Natural killer cell treated with Interleukin-12 subunit alpha and Interleukin-12 subunit beta and Interleukin-15 and Interleukin-18, amount 100 ng/mL, for 72 hours (primary cell): ENCODE measurements at places on chromosomes 5 and 9. TPM values are rescaled to one million over a fixed set of nuclear protein-coding genes. Genes with fewer than 3 reads are reported as not detected.

DNA sequence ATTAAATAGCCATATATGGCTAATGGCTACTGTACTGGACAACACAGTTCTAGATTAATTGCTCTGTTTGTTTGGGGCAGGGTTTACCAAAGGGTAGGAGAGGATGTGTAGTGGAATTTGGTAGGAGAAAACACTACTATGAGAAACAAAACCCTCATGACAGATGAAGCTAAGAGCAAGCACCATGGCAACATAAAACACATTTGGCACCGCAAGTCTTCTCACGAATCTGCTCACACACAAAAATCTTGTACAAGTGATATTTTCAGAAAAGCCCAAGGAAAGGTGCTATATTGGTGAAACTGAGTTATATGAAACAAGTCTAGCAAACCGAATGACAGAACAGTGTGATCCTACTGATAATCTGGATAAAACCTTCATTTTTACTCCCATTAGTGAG, 38.5 kb downstream of the CSF2 start:
- no peaks in the 10 kb centered on the region for H3K27me3 ChIP-seq
- H3K4me3 ChIP-seq: peak overlapping the region; percentile 17
- DNase-seq: no peak
- H3K27ac ChIP-seq: peak overlapping the region; percentile 65

GRCh38 chr5:137856916-137857862, 10.5 kb upstream of the MYOT start:
- H3K27ac ChIP-seq: no peak overlapping the region
- no peaks in the 10 kb centered on the region for H3K27me3 ChIP-seq
- no peak for DNase-seq
- H3K4me3 ChIP-seq: no peak overlapping the region
- no peaks in the 10 kb centered on the region for H3K36me3 ChIP-seq

GRCh38 chr9:124879226-124879625, 17.3 kb downstream of the ARPC5L start:
- H3K4me1 ChIP-seq: peaks cover 28% of the 10 kb centered on the region
- H3K4me3 ChIP-seq: no peak overlapping the region
- no peak for DNase-seq
- no peaks in the 10 kb centered on the region for H3K27me3 ChIP-seq

DNA sequence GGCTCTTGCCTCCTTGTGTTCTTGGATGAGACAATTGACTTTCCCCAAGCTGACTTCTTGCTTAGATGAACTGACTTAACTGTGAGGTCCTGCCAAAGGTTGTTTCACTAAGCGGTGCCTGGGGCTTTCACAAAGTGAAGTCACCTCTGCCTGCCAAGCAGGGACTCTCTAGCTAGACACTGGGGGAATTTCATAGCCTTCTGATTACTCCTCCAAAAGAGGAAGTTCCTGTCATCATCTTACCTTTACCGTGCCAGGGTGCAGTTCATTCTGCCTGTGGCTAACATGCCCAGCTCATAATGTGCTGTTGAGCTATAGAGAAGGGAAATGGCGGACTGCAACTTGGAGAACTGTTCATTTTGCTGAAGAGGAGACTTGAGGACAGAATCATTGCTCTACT, 472.0 kb upstream of the WWC1 start:
- no peak overlapping the region for H3K27ac ChIP-seq
- H3K4me3 ChIP-seq: no peak overlapping the region
- no peaks in the 10 kb centered on the region for H3K4me1 ChIP-seq

- no peaks in the 10 kb centered on the region for H3K27me3 ChIP-seq
- H3K4me3 ChIP-seq: peak overlapping the region; percentile 53
- DNase-seq: no peak
- peaks cover 28% of the 10 kb centered on the region for H3K4me1 ChIP-seq
Observed at GRCh38 chr5:178150977-178151734, 2.5 kb downstream of the NHP2 start.

DNA sequence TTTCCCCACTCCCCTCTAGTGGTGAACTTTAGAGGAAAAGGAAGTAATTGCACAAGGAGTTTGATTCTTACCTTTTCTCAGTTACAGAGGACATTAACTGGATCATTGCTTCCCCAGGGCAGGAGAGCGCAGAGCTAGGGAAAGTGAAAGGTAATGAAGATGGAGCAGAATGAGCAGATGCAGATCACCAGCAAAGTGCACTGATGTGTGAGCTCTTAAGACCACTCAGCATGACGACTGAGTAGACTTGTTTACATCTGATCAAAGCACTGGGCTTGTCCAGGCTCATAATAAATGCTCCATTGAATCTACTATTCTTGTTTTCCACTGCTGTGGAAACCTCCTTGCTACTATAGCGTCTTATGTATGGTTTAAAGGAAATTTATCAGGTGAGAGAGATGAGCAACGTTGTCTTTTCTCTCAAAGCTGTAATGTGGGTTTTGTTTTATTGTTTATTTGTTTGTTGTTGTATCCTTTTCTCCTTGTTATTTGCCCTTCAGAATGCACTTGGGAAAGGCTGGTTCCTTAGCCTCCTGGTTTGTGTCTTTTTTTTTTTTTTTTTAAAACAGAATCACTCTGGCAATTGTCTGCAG, 25.3 kb downstream of the SLC22A5 start:
- H3K4me3 ChIP-seq: no peak overlapping the region
- DNase-seq: no peak
- peaks cover 24% of the 10 kb centered on the region for H3K4me1 ChIP-seq
- H3K36me3 ChIP-seq: no peaks in the 10 kb centered on the region

DNA sequence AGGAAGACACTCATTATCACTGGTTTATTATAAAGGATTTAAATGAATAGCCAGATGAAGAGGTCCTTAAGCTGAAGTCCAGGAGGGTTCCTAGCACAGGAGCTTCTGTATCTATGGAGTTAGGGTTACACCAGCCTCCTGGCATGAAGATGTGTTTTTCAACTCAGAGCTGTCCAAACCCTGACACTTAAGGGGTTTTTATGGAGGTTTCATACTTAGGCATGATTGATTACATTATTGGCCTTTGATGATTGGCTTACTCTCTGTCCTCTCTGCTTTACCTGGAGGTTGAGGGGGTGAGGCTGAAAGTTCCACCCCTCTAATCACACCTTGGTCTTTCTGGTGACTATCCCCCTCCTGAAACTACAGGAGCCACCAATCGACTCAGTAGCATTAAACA, 84.9 kb upstream of the ZNF169 start:
- no peaks in the 10 kb centered on the region for H3K27me3 ChIP-seq
- H3K27ac ChIP-seq: peak overlapping the region; percentile 83
- H3K36me3 ChIP-seq: peaks cover 14% of the 10 kb centered on the region
- H3K4me1 ChIP-seq: peaks cover 49% of the 10 kb centered on the region
- peak overlapping the region; percentile 74 for H3K4me3 ChIP-seq

DNA sequence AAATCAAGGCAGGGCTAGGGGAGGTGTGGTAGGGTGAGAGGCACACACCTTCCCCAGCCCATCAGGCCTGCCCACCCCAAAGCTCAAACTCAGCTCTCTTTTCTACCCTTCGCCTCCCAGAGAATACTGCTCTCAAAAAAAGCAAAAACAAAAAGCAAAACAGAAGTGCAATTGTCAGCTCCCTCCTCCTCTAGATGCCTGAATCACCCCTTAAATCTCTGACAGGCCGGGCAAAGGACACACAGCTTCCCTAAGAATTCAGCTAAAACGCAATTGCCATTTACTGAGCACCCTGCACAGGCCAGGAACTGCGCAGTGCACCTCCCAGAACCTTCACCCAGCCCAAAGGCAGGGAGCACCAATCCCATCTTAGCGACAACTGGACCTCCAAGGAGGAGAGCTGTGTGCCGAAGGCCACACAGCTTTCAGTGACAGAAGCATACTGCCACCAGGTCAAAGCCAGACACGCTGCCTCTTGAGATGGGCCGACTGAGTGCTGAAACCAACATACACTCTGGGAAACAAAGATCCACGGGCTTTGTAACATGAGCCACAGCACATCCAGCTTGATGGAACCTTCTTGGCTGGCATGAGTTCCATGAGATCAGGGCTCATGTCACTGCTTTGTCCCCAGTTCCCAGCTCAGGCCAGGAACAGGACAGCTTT, 53.4 kb upstream of the STXBP1 start:
- peak overlapping the region; percentile 39 for H3K4me3 ChIP-seq
- H3K27ac ChIP-seq: peak overlapping the region; percentile 85
- no peaks in the 10 kb centered on the region for H3K27me3 ChIP-seq
- DNase-seq: no peak
- peaks cover 42% of the 10 kb centered on the region for H3K4me1 ChIP-seq

Gene ARID3C
- total RNA-seq: 0.31 TPM

Gene CCL21
- not detected for total RNA-seq

DNA sequence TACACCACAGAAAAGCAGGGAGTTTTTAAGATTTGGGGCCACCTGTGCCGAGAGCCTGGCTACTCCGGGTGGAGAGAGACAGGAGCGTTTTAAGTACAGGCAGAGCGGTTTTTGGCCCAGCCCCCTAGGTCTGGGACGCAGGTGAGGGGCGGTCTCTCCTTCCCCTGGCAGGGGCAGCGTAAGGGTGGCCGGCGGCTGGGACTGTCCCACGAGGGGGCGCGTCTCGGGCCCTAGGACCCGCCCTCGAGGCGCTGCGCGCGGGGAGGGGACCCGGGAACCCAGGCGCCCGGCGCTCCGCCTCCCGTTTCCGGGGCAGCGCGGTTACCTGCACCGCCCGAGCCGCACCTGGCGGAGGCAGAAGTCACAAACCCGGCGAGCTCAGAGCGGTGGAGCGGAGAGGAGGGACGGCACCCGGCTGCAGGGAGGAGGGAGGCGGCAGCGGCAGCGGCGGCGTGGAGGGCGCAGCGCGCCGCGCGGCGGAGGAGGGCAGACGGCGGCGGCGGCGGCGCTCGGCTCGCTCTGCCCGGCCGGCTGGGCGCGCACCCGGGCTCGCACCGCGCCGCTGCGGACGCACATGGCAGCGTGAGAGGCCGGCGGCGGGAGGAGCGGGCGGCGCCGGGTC, at the start of gene WWC1:
Gene WWC1 (plus strand): TSS at position 304 of the 622 bp plus-strand sequence. CDS start 508 bp downstream, outside the sequence.
- H3K36me3 ChIP-seq: no peaks in the 10 kb centered on the region
- peaks cover 56% of the 10 kb centered on the region for H3K27me3 ChIP-seq
- H3K27ac ChIP-seq: no peak within 1 kb of the TSS
- peaks cover 13% of the 10 kb centered on the region for H3K4me1 ChIP-seq
- peak; percentile 62 for DNase-seq

Gene SH3TC2
- total RNA-seq: not detected

GRCh38 chr5:39342460-39342859, 21.8 kb downstream of the C9 start:
- no peaks in the 10 kb centered on the region for H3K4me1 ChIP-seq
- DNase-seq: no peak
- H3K4me3 ChIP-seq: no peak overlapping the region
- peaks cover 17% of the 10 kb centered on the region for H3K27me3 ChIP-seq
- H3K27ac ChIP-seq: no peak overlapping the region
- H3K36me3 ChIP-seq: no peaks in the 10 kb centered on the region

GRCh38 chr9:109335929-109336328, 15.1 kb upstream of the EPB41L4B start:
- no peaks in the 10 kb centered on the region for H3K36me3 ChIP-seq
- H3K4me1 ChIP-seq: no peaks in the 10 kb centered on the region
- H3K27me3 ChIP-seq: peaks cover 21% of the 10 kb centered on the region

DNA sequence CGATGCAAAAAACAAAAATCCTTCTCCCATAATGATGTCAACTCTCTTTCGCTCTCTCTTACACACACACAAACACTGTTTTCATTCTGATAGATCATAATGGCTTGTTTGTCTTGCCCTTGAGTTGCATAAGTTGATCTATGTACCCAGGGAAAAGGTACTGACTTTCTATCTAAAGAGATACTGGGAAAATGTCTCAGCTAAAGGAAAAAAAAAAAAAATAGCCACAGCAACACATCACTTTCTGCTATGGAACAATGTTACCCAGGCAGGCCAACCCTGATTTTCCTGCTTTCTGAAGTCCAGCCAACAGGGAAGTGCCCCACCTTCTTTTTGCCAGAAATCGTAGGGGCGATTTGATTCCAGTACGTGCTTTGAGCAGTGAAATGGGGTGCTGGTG, 212.6 kb upstream of the ACTBL2 start:
- H3K4me1 ChIP-seq: no peaks in the 10 kb centered on the region
- DNase-seq: no peak
- H3K27me3 ChIP-seq: peaks cover 7% of the 10 kb centered on the region

DNA sequence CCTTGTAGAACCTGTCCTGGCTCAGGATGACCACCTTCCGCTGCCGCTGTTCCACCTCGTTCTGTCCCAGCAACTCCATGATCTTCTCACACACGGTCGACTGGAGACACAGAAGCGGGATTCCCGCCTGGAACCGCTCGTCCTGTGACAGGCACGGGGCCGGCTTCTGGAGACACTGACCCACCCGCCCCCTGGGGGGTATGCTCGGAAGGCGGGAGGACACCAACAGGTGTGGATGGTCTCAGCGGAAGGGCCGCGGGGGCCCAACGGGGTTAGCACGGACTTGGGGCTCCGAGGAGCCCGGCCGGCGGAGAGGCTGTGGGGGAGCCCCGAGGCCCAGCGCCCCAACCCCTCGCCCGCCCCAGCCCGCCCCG, 530 bp downstream of the UCK1 start:
- no peaks in the 10 kb centered on the region for H3K27me3 ChIP-seq
- H3K4me1 ChIP-seq: peaks cover 3% of the 10 kb centered on the region
- DNase-seq: no peak
- H3K4me3 ChIP-seq: peak overlapping the region; percentile 80
- peaks cover 4% of the 10 kb centered on the region for H3K36me3 ChIP-seq

Gene ORM2
- not detected for total RNA-seq

DNA sequence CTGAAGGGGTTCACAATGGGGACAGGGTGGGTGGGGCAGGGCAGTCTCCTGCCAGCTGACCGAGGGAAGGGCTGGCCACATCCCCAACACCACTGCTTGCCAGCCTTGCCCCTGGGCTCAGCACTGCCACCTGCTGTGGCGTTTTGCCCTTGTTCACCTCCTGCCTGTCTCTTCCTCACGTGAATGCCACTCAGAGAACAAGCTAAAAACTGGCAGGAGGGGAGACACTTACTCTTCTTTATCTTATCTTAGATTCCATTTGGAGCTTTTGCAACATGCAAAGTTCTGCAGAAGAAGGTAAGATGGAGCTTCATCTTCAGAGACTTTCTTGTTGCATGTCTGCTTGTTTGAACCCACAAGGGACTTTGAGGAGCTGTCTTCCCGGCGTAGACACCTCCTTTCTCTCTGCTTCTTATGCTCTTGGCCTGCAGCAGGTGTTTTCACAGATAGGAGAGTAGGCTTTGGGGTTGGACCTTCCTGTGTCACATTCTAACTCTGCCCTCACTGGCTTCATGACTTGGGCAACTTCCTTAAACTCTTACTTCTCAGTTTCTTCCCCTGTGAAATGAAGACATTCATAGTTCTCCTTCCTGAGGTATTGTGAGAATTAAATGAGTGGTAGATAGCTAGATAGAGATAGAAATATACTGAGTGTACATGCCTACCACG, 4.1 kb downstream of the LRSAM1 start:
- H3K27ac ChIP-seq: no peak overlapping the region
- no peak for DNase-seq
- H3K4me1 ChIP-seq: peaks cover 17% of the 10 kb centered on the region
- H3K4me3 ChIP-seq: no peak overlapping the region
- H3K27me3 ChIP-seq: no peaks in the 10 kb centered on the region

DNA sequence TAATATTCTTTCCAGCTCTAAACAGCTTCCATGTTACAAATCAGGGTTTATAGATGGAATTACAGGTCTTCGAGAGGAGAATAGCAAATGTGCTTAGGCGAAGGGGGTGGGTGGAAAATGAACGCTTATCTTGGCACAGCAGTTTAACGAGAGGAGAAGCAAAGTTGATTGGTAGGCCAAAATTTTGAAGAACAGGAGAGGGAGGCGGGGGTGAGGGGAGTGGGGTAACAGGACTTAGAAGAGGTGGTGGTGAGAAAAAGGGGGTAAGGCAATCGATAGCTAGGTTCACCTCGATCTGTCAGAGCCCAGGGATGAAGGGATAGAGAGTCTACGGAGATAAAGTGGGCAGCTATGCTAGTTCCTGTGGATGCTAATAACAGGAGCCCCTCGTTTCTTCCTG, 764 bp downstream of the ANKRA2 start:
- peaks cover 24% of the 10 kb centered on the region for H3K4me1 ChIP-seq
- no peaks in the 10 kb centered on the region for H3K27me3 ChIP-seq
- peaks cover 6% of the 10 kb centered on the region for H3K36me3 ChIP-seq
- H3K27ac ChIP-seq: peak overlapping the region; percentile 100
- H3K4me3 ChIP-seq: peak overlapping the region; percentile 98
- no peak for DNase-seq

Gene GZMA
- 522 TPM for total RNA-seq
